ENCODE measurements at places on chromosomes 12 and 14.

DNA sequence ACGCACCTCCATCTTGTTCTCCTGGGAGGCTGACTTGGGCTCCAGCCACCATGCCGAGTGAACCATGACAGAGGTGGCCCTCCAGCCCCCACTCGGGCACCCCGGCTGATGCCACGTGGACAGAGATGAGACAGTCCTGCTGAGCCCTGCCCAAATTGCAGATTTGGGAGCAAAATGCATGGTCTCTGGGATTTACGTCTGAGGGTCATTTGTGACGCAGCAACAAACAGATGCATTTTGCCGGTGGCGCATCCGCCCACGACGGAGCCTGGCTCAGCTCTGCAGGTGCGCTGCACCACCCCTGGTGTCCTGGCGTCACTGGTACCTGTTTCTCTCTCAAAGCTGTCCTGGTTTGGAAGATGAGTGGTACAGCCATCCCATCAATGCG lies 31.1 kb upstream of the INF2 start:
- DNase-seq: no peak

DNA sequence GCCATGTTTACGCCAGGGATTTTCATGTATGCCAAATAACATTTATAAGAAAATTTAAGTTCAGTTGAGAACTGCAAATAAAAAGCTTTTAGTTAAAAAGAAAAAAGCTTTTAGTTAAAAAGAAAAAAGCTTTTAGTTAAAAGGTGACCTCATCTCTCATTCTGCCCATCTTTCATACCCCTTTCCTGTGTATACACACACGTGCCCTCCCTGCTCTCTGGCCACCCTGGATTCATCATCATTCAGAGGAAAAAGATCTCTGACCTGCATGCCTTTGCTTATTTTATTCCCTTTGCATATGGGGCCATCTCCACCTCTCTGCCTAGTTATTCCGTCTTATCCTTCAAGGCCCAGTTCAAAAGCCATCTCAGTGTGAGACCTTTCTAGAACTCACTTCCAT lies 38.1 kb upstream of the CDK17 start:
- no peak for DNase-seq

GRCh38 chr12:42862055-42862454 lies 272.5 kb upstream of the PRICKLE1 start:
- DNase-seq: peak; percentile 38

- DNase-seq: no peak
Observed at GRCh38 chr12:109893261-109893995, 6.6 kb upstream of the TCHP start.

DNA sequence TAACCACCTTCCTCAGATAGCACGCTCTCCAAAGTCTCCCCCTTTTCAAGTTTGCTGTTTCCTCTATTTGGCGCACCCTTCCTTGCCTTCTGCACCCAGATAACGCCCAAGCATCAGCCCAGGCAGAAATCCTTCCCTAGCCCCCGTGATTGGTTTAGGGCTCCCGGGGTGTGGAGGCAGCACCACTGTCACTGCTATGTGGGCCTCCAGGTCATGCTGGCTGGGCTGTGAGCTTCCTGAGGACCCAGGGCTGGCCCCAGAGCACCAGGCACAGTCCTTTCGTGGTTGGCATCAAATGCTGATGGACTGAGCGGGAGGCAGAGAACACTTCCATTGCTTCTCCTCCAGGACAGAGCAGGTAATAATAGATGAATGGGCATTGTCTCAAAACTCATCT lies 311.4 kb downstream of the BCL11B start:
- DNase-seq: no peak

GRCh38 chr14:35678403-35679028 lies 130.6 kb downstream of the RALGAPA1 start:
- DNase-seq: no peak

DNA sequence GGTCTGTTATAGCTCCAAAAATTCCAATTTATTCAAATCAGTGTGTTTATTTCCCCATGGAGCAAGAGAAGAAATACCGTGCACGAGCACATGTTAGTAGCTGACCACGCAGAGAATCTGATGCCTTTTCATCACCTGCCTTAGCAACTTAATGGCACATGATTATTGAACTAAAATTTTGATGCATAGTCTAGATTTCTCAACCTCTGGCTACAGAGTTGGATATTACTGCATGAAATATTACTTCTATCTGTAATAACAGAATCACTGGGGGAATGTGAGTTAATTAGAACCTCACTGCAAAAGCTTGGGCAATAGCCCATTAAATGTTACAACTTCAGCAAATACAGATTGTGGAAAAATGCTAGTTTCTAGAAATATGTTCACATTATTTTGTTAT lies 335.8 kb downstream of the FLRT2 start:
- no peak for DNase-seq

DNA sequence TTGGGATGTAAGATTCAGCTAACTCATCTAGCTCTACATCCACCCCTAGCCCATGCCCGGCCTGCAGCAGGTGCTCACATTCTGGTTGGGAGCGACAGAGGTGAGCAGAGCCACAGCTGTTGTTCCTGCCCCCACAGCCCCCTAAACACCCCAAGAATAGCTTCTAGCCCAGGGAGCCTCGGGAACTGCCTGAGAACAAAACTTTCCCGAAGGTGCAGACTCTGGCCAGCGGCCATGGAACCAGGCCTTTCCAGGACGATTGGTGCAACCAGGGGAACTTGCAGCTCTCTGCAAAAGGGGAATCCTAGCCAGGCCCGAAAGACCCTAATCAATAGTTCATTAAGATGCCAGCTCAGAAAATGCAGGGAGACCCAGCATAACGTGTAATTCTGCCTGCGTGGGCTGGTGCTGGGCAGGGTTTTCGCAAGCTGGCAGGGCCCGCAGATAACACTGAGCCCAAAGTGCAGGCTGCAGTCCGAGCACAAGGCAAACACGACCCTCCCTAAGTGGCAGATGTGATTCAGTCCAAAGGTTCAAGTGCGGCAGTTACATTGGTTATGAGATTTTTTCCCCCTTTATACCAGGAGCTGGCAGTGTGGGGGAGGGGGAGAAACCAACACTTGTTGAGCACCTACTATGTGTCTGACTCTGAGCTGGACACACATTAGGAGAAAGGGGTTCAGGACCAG lies 122.5 kb upstream of the MAP1LC3B2 start:
- DNase-seq: no peak

- DNase-seq: no peak
Observed at GRCh38 chr12:97530245-97530644, 67.6 kb downstream of the RMST start.

DNA sequence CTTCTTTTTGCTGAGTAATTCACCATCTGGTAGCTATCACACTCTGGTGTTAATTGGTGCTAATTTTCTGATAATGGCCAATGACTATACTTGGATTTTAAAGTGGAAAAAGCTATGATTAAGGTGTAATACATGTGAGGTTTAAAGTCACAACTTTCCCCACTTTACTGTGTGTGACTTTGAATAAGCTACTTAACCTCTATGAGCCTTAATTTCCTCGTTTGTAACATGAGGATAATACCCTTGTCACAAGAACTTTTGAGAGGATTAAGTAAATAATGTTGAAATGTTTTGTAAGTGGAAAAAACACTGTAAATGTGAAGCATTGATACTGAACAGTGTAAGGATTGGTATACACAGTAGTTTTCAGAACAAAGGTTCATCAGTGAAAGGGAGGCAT lies 65.3 kb downstream of the MSRB3 start:
- no peak for DNase-seq

GRCh38 chr14:53953002-53953827 lies 3.4 kb downstream of the BMP4 start:
- peak; percentile 46 for DNase-seq

DNA sequence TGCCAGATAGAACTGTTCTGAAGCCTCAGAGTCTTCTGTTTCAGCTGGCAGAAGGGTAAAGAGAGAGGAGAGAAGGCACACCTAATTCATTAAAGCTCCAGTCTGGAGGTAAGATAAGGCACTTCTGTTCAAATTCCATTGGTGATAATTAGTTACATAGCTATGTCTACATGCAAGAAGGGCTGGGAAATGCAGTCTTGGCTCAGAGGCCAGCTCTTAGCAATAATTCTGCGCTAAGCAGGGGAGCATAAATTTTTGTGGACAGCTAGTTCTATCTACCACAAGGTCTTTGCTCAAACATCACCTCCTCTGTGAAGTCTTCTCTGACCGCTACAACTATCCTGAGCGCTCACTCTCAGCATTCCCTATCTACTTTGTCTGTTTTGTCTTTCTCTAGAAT lies 14.3 kb upstream of the E2F7 start:
- no peak for DNase-seq

GRCh38 chr14:51305751-51306150 lies 65.7 kb downstream of the TMX1 start:
- DNase-seq: no peak

GRCh38 chr14:104293851-104294627 lies 155.7 kb downstream of the KIF26A start:
- DNase-seq: no peak

DNA sequence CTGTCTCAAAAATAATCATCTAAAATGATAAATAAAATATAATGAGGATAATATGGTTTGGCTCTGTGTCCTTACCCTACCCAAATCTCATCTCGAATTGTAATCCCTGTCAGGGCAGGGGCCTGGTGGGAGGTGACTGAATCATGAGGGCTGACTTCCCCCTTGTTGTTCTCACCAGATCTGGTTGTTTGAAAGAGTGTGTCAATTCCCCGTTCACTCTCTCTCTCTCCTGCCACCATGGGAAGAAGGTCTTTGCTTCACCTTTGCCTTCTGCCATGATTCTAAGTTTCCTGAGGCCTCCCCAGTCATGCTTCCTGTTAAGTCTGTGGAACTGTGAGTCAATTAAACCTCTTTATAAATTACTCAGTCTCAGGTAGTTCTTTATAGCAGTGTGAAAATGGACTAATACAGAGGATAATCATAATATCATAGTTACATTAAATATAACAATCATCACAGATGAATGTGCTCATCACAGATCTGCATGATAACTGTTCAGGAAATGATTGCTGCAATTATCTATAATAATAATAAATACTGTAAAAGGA lies 12.6 kb downstream of the EFCAB11 start:
- no peak for DNase-seq

- peak; percentile 29 for DNase-seq
Observed at GRCh38 chr12:38905480-38906351, at the start of gene CPNE8. Gene CPNE8, minus strand, starts transcription at chr12:38905591. Its CDS starts 57 bp downstream, at chr12:38905534.

GRCh38 chr12:48199774-48200221 lies 3.3 kb downstream of the OR10AD1 start:
- no peak for DNase-seq

GRCh38 chr12:77477907-77478533 lies 352.7 kb upstream of the NAV3 start:
- no peak for DNase-seq

- no peak for DNase-seq
Observed at GRCh38 chr14:41957459-41957858, 350.8 kb downstream of the LRFN5 start.
